ENCODE measurements at places on chromosomes 1 and 21.

GRCh38 chr1:97983126-97983525 is 62.3 kb upstream of the DPYD start:
- no peak for DNase-seq

DNA sequence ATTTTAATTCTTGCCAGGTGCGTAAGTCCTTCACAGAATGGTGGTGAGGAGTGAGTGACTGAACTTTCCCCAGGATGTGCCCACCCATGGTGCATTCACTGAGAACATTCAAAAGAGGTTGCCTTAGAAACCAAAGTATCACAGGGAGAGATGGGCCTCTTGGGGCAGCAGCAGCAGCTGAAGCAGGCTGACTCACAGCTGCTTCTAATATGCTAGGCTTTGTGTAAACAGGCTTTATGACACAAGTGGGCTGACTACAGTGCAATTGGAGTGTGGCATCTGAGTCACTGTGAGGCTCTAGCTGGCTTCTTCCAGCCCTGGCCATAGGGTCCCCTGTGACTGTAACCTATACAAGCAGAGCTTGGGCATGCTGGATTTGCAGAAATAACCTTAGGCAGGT is 12.6 kb downstream of the PIGP start:
- no peak for DNase-seq

DNA sequence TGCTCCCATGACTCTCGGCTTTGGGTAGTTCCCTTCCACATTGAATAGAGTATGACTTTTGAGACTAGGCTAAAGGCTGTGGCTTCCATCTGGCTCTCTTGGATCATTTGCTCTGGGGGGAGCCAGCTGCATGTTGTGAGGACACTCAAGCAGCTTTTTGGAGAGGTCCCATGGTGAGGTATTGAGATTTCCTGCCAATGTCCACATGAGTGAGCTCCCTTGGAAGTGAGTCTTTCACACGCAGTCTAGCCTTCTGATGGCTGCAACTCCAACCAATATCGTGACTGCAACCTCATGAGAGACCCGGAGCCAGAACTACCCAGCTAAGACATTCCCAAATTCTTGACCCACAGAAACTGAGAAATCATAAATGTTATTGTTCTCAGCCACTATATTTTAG is 127.7 kb upstream of the KAZN start:
- no peak for DNase-seq

- no peak for DNase-seq
Observed at GRCh38 chr1:246372559-246372958, 134.5 kb downstream of the SMYD3 start.

DNA sequence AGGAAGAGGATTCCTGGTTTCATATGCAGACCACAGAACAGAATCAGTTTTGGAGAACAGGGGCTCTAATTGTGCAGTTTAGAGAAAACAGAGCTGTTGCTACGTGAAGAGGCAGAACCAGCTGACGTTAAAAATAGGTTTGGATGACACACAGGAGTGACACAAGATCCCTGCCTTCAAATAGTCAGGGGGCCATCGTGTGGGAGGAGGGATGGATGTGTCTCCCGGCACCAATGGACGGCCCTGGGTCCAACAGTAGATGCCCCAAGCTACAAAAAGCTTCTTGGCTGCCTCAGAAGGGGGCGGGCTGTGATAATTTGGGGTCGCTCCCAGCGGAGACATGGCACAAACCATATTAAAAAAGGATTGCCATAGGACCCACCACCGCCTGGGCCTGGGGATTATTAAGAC is 87.8 kb downstream of the MRPL37 start:
- DNase-seq: no peak

DNA sequence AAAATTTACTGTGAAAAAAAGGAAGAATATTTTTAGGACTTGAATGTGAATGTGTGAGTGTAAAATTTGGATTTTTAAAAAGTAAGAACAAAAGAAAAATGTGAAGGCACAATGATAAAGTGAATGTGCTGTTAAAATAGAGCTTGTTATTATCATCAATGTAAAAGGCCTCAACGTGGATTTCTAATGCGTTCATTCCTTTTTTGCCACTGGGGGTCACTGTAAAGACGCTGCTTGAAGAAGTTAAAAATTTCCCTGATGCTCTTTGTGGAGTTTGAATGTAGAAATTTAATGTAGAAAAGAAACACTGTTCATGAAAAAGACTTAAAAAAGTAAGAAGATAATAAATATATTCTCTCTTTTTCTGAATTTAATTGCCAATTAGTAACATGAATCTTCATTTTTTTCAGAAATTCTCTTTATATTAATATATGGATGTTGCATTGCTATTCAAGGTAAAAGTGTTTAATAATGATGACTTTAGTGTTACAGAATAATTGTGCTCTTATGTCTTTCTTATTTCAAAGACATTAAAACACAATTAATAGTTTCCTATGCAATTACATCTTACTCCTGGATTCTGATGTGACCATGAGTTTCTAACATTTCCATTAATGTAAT is 161.5 kb downstream of the DNM3 start:
- peak; percentile 3 for DNase-seq

DNA sequence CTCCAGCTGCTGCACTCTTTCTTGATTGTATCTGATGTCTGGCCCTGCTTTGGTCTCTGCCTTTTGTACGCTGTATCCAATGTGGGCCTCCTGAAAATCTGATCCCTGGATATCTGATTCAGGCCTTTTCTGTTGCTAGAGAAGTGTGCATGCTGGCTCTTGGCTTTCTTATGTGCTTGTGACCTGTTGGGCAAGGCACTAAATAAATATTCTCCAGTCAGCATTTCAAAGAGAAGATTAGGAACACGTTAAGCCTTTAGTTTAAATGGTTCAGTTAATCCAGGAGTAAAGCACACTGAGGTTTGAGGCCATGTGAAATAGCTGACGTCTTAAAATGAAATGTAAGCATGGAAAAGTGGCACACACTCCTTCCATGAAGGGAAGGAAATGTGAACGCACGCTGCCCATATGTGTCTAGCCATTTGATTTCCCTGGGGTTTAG is 9.3 kb upstream of the F3 start:
- DNase-seq: no peak

DNA sequence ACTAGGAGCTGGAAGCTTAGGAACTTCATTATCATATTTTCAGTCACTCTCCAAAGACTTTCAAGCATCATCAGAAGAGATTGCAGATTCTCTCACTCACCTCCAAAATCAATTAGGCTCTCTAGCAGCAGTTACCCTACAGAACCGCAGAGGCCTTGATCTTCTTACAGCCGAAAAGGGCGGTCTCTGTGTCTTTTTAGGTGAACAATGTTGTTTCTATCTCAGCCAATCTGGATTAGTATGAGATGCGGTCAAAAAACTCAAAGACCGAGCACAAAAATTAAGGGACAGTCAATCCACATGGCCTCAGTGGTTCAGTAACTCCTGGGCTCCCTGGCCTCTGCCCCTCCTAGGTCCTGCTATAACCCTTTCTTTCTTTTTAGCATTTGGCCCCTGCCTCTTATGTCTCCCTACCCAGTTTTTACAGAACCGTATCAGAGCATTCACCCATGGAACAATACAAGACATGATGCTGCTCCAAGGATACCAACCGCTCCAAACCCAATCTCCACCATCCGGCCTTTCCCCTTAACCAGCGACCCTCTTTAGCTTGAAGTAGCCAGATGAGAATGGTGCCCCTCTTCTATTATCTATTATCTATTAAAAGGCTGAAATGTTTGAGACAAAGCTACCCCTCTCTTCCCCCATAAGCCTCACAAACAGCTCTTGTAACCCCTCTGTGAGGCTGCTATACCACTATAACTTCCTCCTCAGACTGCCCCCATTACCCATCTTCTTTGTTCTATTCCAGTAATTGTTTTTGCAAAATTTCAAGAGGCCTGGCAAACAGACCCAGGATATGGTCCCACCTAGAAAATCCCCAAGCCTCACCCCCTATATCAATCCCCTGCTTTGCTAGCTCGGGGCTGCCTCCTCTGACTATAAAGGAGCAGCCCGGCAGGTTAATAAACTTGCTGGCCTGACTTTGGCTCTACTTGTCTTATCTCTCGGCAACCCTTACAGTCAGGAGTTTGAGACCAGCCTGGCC is 18.7 kb upstream of the CA6 start:
- no peak for DNase-seq

- DNase-seq: no peak
Observed at GRCh38 chr21:29289317-29289716, 9.4 kb upstream of the BACH1 start.

- DNase-seq: no peak
Observed at GRCh38 chr1:98260412-98260811, 339.6 kb upstream of the DPYD start.

DNA sequence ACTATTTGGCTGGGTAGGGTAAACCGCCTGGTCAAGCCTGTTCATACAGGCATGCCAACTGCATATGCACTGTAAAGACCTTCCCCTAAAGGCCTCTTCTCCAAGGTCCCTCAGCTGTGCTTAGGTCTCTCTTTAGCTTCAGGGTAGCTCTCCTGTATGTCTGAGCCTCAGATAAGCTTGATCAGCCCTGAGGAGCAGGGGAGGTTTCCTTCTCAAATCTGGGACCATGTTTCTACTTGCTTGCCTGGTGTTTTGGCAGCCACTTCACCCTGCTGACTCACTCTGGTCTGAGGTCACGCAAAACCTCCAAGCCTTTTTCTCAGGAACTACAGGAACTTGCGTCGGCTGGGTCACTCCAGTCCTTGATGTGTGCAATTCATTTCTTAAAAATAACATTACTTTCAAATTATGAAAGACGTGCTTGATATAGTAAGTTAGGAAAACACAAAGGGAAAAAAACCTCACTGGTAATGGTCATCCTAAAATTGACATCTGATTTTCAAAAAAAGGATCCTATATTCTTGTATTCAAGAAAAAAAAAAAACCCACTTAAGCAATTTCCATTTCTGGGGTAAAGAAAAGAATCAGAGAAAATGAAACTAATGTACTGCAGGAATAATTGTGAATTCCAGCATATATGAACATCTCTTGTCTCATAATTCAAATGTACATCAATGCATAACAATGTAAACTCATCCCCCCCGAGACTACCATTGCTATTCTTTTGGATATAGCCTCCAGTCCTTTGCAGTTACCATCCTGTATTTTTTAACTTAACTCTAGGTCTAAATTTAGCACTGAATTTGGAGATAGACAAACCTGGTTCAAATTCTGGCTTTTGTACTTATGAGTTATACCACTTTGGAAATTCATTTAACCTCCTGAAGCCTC is 24.8 kb upstream of the RNF19B start:
- peak; percentile 15 for DNase-seq

GRCh38 chr1:48547561-48548220 is 75.7 kb upstream of the SPATA6 start:
- no peak for DNase-seq

GRCh38 chr1:95146637-95147036 is 29.5 kb downstream of the TLCD4 start:
- no peak for DNase-seq
